Lung (tissue), 17 donors: ENCODE measurements at places on chromosomes 13 and 19. TPM values are rescaled to one million over a fixed set of nuclear protein-coding genes. Genes with fewer than 3 reads are reported as not detected.
A peak's percentile ranks its signal among the peaks of the same experiment; 100 is the strongest.

- DNase-seq: no peak
These were observed 194.5 kb downstream of the NBEA start for GRCh38 chr13:35136585-35136984.

The ZNF546 gene
- 9.2 TPM for total RNA-seq

The STRN4 gene
- 86.8 TPM for total RNA-seq

DNA sequence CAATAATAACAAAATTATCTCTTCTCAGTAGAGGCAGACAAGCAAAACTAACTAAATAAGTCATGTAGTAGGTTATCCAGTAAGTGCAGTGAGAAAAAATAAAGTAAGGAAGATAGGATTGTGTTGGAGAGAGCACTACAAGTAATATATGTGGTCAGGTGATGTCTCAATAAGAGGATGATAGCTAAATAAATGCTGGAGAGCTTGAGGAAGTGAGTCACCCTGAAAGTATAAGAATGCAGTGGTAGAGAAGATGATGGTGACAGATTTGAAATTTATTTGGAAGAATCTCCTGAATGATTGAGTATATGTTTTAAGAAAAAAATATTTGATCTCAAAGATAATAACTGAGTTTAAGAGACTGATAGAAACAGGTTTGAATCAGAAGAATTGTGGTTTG, 152.2 kb upstream of the PRR20A start:
- DNase-seq: no peak

GRCh38 chr19:45587873-45588272, 3.3 kb upstream of the OPA3 start:
- no peak for DNase-seq

DNA sequence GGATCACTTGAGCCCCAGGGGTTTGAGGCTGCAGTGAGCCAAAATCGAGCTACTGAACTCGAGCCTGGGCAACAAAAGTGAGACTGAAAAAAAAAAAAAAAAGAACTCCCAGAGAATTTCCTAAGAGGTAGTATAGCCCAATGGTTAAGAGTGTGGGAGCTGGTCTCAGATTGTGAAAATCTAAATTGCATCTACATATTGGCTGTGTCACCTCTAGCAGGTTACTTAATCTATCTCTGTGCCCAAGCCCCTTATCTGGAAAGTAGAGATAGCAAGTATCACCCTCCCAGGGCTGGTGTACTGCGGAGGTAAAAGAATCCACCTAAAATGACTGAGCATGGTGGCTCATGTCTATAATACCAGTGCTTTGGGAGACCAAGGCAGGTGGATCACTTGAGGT, 3.7 kb upstream of the PLAUR start:
- no peak for DNase-seq

DNA sequence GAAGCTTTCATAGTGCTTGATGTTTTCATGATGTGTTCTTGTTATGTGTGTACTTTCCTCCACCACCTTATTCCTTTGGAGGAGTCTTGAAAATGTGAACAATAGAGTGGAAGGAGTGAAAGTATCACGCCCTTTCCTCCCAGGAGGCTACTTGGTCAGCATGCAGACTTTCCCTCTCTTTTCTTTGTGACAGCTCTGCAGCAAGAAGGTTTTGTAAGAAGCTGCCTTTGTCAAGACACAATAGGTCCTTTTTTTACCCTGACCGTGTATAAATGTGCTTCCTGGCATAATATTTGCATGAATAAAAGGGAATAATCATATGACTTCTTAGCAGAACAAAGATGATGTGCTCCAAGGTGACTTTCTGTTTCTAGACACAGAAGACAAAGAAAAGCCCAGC, 882.6 kb upstream of the SLITRK5 start:
- no peak for DNase-seq

The GDF15 gene
- total RNA-seq: 64.0 TPM

DNA sequence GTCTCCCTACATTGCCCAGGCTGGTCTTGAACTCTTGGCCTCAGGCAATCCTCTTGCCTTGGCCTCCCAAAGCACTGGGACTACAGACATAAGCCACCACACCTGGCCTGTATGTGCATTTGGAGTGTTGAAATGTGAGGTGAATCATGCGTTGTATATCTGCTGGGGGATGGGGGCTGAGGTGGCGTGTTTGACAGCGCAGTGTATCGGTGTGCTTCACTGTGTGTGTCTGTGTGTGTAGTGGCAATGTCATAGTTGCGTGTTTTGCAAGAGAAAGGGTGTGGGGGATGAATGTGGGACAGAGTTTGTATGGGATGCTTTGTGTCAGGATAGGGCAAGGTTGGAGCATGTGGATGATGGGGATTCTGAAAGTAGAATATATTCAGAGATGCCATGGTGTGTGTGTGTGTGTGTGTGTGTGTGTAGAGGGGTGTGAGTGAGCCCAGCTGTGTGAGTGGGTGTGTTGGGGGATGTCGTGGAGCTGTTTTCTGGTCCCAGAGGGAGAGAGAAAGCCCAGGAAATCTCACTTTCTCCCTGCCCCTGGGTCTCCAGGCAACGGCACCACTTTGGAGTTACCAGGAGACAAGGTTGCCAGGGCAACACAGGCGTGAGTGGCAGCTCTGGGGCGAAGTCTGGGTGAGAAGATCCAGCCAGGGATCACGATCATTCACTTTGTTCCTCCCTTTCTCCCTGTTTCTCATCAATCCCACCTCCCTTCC, 1.1 kb upstream of the SWSAP1 start:
- DNase-seq: peak; percentile 72

- no peak for DNase-seq
These were observed 190.4 kb upstream of the HTR2A start for GRCh38 chr13:47087241-47087640.

The ACP7 gene
- total RNA-seq: not detected

The KLK3 gene
- not detected for total RNA-seq

DNA sequence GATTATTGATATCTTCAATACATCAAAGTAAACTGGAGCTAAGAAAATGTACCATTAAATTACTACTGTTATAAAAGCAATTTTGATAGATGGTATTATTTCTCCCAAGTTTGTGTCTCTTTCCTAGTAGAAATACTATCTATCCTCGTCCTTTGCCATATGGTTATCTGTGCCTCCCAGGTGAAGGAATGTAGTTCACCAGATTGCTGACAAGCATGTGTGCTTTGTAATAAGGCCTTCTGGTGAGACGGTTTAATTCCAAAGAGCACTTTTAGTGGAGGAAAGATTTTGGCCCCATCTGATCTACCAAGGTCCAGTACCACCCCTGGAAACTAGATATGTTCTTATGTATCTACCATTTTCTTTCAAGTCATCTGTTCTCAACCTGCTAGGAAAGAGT, 243.6 kb downstream of the DLEU7 start:
- no peak for DNase-seq

- DNase-seq: no peak
These were observed 206.2 kb downstream of the URI1 start for GRCh38 chr19:30148039-30148790.

The CYP2F1 gene
- 0.85 TPM for total RNA-seq

DNA sequence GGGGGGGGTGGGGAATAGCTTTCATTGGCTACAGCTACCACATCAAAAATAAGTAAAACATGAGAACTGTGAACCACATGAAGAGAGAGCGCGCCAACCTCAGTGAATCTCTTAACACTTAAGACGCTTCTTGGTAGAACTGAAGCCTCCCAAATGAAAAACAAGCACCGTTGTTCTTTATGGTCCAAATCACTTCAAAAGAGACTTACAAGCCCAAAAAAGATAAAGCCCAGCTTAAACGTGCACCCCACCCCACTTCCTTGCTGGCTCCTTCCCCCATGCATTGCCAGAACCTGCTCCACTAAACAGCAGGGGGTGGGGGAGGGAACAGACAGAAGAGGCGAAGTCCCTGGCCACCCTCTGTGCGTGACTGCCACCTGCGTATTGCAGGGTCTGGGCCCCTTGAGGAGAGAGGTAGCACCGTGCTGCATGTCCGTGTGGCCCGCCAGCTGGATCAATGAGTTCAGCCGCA, 479.1 kb downstream of the FOXO1 start:
- DNase-seq: no peak

The HCN2 gene
- 0.37 TPM for total RNA-seq

DNA sequence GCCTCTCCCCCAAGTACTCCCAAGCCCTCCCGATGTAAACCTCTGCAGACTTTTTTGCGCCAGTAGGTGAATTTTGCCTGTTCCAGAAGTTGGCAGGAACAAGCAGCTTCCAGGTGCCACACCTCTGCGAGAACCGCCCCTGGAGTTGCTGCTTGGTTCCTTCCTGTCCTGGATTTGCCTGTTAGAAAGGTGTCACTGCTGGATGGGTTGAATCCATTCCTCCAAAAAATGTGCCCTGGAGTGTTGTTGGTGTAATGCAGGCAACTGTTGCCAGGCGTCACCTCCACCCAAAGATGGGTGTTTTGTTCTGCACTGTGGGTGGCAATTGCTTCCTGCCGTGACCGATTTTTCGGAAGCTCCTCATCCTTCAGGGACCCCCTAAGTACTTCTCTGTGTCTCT, 5.7 kb downstream of the PGPEP1 start:
- no peak for DNase-seq

DNA sequence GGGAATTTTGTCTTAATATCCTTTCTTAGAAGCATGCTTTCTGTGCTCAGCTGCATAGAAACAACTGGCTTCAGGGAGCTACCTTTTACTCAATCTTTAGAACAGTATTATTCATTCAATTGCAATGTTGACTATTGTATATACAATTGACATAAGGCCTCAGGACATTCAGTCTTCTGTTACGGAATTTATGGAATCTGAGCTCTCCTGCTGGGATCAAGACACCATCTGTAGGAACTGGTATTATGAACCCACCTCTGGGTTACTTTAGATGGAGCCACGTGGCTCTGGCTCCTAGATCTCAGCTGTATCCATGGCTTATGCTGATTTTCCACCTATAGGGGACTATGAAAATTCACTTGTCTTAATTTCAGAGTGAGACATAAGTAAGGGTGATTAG, 716.2 kb upstream of the GPC6 start:
- no peak for DNase-seq

DNA sequence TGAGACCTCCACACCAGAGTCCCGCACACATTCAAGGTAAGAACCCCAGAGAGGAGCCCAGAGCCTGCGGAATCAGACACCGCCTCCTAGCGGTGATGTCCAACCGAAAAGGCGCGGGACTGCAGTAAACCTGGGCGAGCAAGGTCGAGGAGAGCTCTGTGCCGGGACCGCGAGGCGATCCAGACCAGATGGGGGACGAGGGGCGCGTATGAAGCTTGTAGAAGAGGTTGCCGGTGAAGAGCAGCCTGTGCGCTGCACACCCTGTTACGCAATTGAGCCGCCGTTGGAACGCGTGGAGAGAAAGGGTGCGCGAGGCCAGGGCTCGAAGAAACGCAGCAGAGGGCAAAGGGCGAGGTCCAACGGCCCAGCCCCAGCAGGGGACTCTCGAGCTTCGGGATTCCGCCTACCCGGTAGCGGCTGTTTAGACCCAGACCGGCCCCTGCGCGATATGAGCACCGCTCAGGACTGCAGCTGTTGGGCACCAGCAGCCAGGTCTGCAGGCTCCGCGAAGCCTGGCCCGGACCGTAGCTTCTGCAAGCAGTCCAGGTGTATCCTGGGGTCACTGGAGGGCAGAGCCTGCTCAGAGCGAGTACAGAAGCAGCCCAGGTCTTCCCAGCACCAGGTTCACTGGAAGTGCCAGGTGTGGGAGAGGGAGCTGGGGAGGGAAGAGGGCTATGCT, 65.9 kb upstream of the ZNF599 start:
- DNase-seq: peak; percentile 31

- peak; percentile 46 for DNase-seq
These were observed 441 bp downstream of the INAFM1 start for GRCh38 chr19:47274891-47275761.

- peak; percentile 68 for DNase-seq
These were observed 178.0 kb downstream of the KCTD12 start for GRCh38 chr13:76708138-76708688.

GRCh38 chr19:10260141-10260584, 8.1 kb downstream of the MRPL4 start:
- DNase-seq: no peak

DNA sequence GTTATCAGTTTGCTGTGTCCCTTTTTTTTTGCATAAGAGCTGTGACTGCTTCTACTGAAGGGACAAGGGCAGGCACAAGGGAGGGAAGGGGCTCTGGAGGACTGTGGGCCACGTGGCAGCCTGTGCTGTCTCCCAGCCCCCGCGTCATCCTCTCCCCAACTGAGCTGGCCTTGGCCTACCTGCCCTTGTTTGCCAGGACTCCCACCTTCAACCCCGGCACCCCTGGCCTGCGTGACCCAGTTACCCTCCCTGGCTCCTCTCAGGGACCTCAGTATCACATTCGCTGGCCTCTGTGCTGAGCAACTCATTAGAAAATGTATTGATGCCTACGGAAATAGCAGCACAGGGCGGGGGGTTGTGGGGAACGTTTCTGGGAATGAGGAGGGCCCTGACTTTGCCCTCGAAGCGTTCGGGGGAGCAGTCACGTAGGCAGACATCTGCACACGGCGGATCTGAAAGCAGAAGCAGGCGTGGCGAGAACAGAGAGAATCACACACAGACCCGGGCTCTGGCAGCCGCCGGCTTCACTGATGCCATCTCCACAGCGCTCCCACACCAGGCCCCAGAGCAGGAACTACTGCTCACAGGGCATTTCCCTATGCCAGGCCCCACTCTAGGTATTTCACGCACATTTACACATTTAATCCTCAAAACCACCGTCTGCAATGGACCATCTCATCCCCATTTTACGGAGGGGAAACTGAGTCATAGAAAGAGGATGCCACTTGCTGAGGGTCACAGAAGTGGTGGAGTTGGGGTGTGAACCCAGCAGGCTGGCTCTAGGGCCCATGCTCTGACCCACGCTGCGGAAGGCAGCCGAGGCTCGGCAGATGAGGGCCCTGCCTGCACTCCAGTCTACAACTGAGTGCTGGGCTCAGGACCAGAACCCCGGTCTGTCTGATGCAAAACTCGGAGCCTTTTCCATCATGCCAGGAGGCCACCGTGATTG, 5.7 kb upstream of the ATF5 start:
- DNase-seq: no peak

- peak; percentile 39 for DNase-seq
These were observed 751 bp downstream of the ZNF584 start for GRCh38 chr19:58409010-58409790.

GRCh38 chr19:34838248-34838647, 65.2 kb upstream of the ZNF599 start:
- peak; percentile 27 for DNase-seq

The SPART gene
- total RNA-seq: 52.9 TPM

The ZNF98 gene
- total RNA-seq: 0.61 TPM

The SIGLEC8 gene
- 0.34 TPM for total RNA-seq

DNA sequence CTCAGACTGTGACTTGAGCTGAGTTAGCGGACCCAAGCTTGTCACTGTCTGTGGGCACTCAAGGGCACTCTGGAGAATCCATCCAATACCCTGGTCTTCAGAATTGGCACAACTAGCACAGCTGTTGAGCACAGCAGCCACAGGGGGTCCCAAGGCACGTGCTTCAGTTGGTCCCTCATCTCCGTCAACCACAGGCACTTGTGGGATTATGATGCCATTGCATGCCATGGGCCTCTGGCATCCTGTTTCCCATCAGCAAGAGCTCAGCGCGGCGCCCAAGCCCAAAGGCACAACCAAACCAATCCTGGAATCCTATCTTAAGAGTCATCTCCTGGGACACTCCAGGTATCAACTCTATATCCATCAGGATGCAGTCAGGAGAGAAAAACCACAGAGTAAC, 3.7 kb upstream of the B3GNT8 start:
- DNase-seq: no peak

The ELAVL3 gene
- not detected for total RNA-seq

- peak; percentile 66 for DNase-seq
These were observed 271.4 kb downstream of the NALCN start for GRCh38 chr13:101144808-101145419.

The ZNF556 gene
- total RNA-seq: not detected

- DNase-seq: peak; percentile 16
These were observed 36.2 kb downstream of the ERICH4 start for GRCh38 chr19:41478875-41479756.

- no peak for DNase-seq
These were observed 792.5 kb downstream of the DIAPH3 start for GRCh38 chr13:59371229-59371628.
